Frontal cortex (tissue), 4 donors: ENCODE measurements at places on chromosomes 11 and 22. TPM values are rescaled to one million over a fixed set of nuclear protein-coding genes. Genes with fewer than 3 reads are reported as not detected.

DNA sequence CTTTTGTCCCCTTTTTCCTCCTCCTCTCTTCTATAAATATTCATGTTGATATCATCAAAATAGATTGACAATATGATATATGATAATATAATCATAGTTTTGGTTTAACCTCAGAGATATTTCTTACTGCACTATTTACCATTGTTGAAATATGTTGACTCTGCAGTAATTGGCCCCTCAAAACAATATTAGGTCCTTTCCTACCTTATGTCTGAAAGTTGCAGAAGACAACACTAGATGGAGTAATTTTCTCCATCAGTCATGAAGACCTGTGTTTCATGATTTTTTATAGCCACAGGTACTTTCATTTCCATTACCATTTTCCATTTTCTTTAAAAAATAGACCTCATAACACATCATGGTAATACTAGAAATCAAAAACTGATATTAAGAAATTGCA lies 284.4 kb downstream of the LUZP2 start:
- DNase-seq: no peak

DNA sequence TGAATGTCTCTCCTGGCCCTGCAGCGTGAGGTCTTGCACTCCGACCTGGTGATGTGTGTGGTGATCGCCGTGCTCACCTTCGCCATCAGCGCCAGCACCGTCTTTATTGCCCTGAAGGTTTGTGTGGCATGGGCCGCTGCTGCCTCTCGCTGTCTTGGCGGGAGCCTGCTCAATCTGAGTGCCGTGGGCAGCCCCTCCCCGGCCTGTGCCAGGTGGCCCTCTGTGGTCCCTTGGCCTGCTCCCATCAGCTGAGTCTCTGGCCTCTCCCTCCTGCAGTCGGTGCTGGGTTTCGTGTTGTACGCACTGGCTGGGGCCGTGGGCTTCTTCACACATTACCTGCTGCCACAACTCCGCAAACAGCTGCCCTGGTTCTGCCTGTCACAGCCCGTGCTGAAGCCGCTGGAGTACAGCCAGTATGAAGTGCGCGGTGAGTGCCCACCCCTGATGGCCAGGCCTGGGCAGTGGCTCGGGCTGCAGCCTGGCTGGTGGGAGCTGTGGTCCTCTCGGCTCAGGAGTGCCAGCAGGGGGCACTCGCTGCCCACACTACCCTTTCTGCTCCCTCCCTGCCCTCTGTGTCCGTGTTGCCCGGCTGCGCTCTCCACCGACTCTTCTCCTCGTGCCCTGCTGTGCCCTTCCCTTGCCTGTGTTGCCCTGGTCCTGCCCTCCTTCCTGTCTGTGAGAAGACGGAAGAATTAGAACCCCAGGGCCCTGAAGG lies 10.2 kb downstream of the PCNX3 start:
- DNase-seq: peak; percentile 80

GRCh38 chr11:70207531-70208131 lies 4.5 kb downstream of the FADD start:
- no peak for DNase-seq

Gene F2
- total RNA-seq: not detected

DNA sequence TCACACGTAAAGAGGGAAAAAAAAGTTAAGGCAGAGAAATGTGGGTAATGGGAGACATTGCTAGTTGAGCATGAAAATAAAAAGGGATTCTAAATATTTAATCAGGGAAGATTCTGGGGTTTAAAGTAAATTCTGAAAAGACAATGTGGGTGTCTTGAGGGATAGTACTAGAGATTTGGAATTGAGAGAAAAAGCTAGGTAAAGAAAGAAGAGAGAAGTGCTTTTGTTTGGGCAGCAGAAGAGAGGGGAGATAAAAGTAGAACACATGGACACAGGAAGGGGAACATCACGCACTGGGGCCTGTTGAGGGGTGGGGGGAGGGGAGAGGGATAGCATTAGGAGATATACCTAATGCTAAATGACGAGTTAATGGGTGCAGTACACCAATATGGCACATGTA lies 3.5 kb upstream of the YPEL4 start:
- DNase-seq: no peak

DNA sequence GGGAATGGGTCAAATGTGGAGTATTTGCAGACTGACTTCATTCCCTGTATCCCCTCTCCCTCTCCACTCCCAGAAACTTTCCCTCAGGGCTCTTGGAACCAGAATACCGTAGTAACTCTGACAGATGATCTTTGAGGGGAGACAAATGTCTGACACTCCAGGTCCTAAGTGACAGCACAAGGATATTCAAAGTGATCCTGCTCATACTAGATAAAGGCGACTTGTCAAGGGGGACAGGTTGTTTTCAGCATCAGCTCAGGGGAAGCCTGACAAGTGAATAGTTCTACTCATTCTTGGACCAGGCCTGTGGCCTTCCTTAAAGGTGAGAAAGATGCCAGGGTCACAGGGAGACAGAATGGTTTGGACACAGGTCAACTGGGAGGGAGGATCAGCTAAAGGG lies 92.8 kb downstream of the NXPE2 start:
- no peak for DNase-seq

- DNase-seq: no peak
Measured at GRCh38 chr11:27421819-27422494, 50.6 kb downstream of the LGR4 start.

Gene LRRC75B
- 8.2 TPM for total RNA-seq

Gene KCNE3
- 1.2 TPM for total RNA-seq

GRCh38 chr11:113113801-113114704 lies 152.8 kb downstream of the NCAM1 start:
- DNase-seq: no peak

- DNase-seq: no peak
Measured at GRCh38 chr22:17955590-17956379, 68.6 kb downstream of the MICAL3 start.
